ENCODE measurements at places on chromosomes 4 and X.

GRCh38 chrX:84335121-84335520 is 147.1 kb upstream of the RPS6KA6 start:
- H3K4me1 ChIP-seq, result no peaks in the 10 kb centered on the region
- H3K36me3 ChIP-seq, result no peaks in the 10 kb centered on the region
- no peaks in the 10 kb centered on the region for H3K27me3 ChIP-seq
- H3K4me3 ChIP-seq, result no peak overlapping the region
- DNase-seq, result no peak
- H3K27ac ChIP-seq, result no peak overlapping the region

DNA sequence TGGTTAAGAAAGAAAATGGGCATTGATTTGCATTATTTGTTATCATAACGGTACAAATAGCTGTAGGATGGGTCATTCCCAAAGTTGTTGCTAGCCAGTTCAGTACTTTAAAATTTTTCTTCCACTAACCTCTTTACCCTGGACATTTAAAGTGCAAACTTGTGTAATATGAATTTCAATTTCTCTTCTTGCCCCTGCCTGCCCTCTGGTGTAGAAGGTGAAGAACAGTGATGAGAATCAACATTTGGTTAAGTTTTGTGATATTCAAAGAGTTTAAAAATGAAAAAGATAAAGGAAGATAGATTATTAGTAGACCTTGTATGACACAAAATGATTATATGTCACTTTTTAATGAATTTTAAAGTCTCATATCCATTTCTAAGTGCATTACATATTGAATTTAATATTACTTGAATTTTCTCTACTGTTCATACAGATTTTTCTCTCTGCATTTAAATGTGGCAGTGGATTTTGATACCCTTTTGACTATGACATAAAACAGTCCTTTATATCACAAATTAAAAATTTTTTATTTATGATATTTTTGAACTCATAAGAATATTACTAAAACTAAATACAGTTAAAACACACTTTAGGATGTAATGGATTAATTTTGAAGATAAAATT is 337.7 kb downstream of the BMPR1B start:
- DNase-seq, result no peak
- no peak overlapping the region for H3K4me3 ChIP-seq
- H3K27ac ChIP-seq, result no peak overlapping the region
- peaks cover 1% of the 10 kb centered on the region for H3K27me3 ChIP-seq

DNA sequence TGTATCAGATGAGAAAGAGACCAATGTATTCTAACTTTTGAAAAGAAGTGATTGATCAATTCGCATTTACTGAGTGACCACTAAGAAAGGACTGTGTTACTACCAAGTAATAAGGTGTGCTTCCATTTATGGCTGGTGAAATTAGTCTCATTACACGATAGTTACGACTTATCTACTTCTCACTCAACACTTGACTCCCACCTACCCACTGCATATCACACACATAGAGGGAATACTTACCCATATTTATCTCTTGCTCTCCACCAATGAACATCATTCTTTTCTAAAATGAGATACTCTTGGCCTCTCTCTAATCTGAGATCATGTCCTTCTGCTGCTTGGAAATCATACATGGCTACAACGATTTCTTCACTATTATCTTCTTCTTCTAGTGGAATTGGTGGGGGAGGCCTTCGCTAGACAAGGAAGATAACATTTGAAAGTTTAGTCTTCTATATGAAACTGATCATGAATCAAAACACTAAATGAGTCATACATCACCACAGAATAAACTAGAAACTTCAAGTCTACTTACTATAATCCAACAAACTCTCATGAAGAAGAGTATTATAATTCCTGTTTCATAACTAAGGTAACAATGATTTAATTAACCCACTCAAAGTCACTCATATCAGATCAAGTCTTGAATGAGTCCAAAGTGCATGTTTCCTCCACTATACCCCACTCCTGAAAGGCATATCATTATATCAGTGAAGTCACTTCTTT is 33.7 kb upstream of the TXK start:
- no peaks in the 10 kb centered on the region for H3K36me3 ChIP-seq
- H3K27ac ChIP-seq, result no peak overlapping the region
- H3K27me3 ChIP-seq, result no peaks in the 10 kb centered on the region
- no peak overlapping the region for H3K4me3 ChIP-seq
- no peaks in the 10 kb centered on the region for H3K4me1 ChIP-seq
- no peak for DNase-seq

- no peak overlapping the region for H3K4me3 ChIP-seq
- no peak for DNase-seq
- H3K4me1 ChIP-seq, result no peaks in the 10 kb centered on the region
- H3K27me3 ChIP-seq, result no peaks in the 10 kb centered on the region
- no peak overlapping the region for H3K27ac ChIP-seq
Observed at GRCh38 chr4:147547314-147548056, 66.6 kb downstream of the EDNRA start.

- no peaks in the 10 kb centered on the region for H3K36me3 ChIP-seq
- no peaks in the 10 kb centered on the region for H3K4me1 ChIP-seq
- no peak overlapping the region for H3K4me3 ChIP-seq
- DNase-seq, result no peak
- no peak overlapping the region for H3K27ac ChIP-seq
- H3K27me3 ChIP-seq, result no peaks in the 10 kb centered on the region
Observed at GRCh38 chr4:7183161-7183560, 9.2 kb upstream of the SORCS2 start.

GRCh38 chr4:16292585-16292984 is 66.3 kb upstream of the TAPT1 start:
- no peaks in the 10 kb centered on the region for H3K27me3 ChIP-seq
- H3K4me3 ChIP-seq, result no peak overlapping the region
- no peak overlapping the region for H3K27ac ChIP-seq
- no peaks in the 10 kb centered on the region for H3K4me1 ChIP-seq
- no peaks in the 10 kb centered on the region for H3K36me3 ChIP-seq
- DNase-seq, result no peak

DNA sequence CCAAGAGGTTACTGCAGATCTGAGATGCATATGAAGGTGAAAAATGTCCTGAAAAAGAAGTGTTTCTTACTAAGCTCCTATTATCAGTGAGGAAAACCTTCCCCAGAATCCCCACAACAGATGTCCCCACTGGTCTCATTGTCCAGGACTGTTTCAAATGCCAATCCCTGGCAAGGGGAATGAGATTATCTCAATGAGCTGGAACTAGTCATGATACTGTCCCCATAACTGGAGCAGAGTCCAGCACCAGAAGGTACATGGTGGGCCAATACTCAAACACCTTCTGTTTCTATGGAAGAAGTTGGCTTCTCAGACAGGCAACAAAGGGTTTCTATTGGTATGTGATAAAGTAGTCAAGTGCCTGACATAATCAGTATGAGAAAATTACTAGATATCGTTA is 221.1 kb upstream of the TLL1 start:
- no peak for DNase-seq
- H3K36me3 ChIP-seq, result no peaks in the 10 kb centered on the region
- H3K4me3 ChIP-seq, result no peak overlapping the region
- no peaks in the 10 kb centered on the region for H3K4me1 ChIP-seq
- H3K27ac ChIP-seq, result no peak overlapping the region

DNA sequence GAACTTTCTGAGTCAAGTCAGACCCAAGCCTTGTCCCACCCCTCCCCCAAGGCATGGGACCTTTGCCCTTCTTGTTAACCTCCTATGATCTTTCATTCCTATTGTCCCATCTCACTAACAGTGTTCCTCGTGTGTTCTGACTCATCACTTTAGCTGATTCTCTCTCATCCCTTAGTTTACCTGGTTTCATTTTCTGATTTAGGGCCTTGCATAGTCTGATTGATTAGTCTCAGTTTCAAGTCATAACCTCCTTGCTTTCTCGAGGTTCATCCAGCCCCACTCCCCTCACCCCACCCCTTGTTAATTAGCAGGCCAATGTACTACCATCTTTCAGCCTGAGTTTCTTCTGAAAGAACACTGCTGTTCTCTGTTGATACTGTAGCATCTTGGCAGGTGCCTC is 517.4 kb downstream of the RPA4 start:
- no peak overlapping the region for H3K27ac ChIP-seq
- no peak overlapping the region for H3K4me3 ChIP-seq

GRCh38 chr4:189815404-189816192 is 125.1 kb upstream of the FRG1 start:
- H3K27ac ChIP-seq, result no peak overlapping the region
- H3K4me1 ChIP-seq, result no peaks in the 10 kb centered on the region
- DNase-seq, result no peak
- H3K36me3 ChIP-seq, result no peaks in the 10 kb centered on the region
- no peak overlapping the region for H3K4me3 ChIP-seq

GRCh38 chr4:184732126-184732525 is 1.8 kb downstream of the CENPU start:
- DNase-seq, result no peak
- H3K4me1 ChIP-seq, result no peaks in the 10 kb centered on the region
- peak overlapping the region; percentile 97 for H3K4me3 ChIP-seq
- H3K36me3 ChIP-seq, result peaks cover 32% of the 10 kb centered on the region

DNA sequence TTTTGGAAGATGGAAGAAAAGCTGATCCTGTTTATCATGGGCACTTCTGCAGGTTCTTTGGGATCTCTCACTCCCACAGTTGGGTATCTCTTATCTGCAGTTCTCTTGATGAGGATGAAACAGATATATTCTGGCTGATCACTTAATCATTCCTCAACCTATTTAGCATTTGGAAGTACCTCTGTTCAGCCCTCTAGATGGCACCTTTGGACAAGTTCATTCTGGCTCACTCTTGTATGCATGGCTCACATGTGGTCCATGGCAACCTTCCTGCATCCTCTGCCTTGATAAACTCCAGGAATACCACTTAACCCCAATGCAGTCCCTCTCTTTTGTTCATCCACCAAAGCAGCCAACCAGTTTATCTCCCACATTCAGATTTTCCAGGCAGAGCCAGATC is 74.2 kb downstream of the SMARCA5 start:
- DNase-seq, result no peak
- no peaks in the 10 kb centered on the region for H3K36me3 ChIP-seq
- no peak overlapping the region for H3K4me3 ChIP-seq
- H3K4me1 ChIP-seq, result no peaks in the 10 kb centered on the region

DNA sequence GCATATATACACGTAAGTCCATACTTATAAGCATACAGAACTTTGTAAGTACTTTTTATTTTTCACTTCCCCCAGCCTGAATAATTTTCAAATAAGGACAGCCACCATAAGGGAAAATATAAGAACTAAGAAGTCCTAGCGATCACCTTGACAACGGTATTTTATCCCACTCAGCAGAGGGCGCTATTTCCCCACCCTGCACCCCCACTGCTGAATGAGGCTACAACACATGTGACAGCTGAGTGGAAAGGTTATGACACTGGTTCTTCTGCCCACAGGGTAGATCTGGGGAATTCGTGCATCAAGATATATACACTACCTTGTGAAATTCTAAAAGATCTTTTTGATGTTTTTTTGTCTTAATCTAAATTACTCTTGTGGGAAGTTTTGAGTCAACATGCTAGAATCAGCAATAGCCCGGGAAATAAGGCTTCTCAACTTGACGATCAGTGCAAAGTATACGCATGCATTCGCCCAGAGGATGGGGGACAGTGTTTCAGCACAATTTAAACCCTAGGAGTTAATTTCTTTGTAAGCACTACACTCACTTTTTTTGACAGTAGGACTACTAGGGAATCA is 151.5 kb downstream of the CORIN start:
- H3K4me3 ChIP-seq, result no peak overlapping the region
- H3K4me1 ChIP-seq, result no peaks in the 10 kb centered on the region
- DNase-seq, result peak; percentile 82
- H3K27ac ChIP-seq, result no peak overlapping the region
- H3K27me3 ChIP-seq, result no peaks in the 10 kb centered on the region

- H3K27ac ChIP-seq, result no peak overlapping the region
- no peaks in the 10 kb centered on the region for H3K36me3 ChIP-seq
- no peaks in the 10 kb centered on the region for H3K27me3 ChIP-seq
- DNase-seq, result no peak
Observed at GRCh38 chr4:61359301-61359700, 159.2 kb downstream of the ADGRL3 start.

All from H1 (cell line).